K562 (cell line): ENCODE measurements at places on chromosomes 3 and 15.

DNA sequence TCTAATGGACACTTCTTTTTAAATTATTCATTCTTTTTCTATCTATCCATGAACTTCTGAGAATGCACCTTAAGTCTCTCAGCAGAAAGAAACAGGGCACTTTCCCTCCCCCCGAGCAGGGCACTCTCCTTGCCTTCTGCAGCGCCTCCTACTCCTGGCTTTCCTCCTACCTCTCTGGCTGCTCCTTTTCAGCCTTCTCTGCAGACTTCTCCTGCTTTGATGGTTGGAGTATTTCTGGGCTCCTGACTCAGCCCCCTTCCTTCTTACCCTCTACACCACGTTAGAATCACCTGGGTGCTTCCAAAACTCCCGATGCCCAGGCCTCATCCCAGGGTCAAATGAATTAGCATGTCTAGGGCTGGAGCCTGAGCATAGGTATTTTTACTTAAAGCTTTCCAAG lies 3.4 kb downstream of the SCN5A start:
- H3K27ac ChIP-seq, result no peak overlapping the region
- no peak for DNase-seq
- H3K27me3 ChIP-seq, result peaks cover 74% of the 10 kb centered on the region
- H3K36me3 ChIP-seq, result no peaks in the 10 kb centered on the region
- H3K4me1 ChIP-seq, result peaks cover 16% of the 10 kb centered on the region

GRCh38 chr3:101825904-101826445 lies 23.3 kb upstream of the NFKBIZ start:
- H3K36me3 ChIP-seq, result no peaks in the 10 kb centered on the region
- no peak overlapping the region for H3K27ac ChIP-seq
- no peak overlapping the region for H3K4me3 ChIP-seq
- H3K4me1 ChIP-seq, result peaks cover 5% of the 10 kb centered on the region; the same call in 2 of the 3 replicates
- no peaks in the 10 kb centered on the region for H3K27me3 ChIP-seq
- DNase-seq, result no peak

DNA sequence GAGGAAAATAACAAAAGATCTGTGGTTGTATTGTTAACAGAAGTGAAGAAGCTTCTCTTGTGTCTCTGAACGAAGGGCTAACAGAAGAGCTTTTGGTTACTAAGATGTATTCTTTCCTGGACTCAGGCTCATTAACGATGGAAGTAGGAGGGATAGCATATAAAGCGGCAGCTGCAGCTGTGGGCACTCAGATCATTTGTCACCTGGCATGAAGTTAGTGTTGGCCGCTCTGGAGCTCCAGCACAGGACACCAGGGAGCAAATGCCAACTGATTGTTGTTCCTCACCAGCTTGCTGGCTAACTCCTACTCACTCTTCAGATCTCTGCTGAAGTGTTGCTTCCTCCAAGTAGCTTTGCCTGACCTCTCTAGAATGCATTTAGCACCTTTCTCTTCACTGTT lies 15.5 kb upstream of the SLITRK3 start:
- H3K36me3 ChIP-seq, result no peaks in the 10 kb centered on the region
- no peaks in the 10 kb centered on the region for H3K4me1 ChIP-seq
- H3K4me3 ChIP-seq, result no peak overlapping the region

DNA sequence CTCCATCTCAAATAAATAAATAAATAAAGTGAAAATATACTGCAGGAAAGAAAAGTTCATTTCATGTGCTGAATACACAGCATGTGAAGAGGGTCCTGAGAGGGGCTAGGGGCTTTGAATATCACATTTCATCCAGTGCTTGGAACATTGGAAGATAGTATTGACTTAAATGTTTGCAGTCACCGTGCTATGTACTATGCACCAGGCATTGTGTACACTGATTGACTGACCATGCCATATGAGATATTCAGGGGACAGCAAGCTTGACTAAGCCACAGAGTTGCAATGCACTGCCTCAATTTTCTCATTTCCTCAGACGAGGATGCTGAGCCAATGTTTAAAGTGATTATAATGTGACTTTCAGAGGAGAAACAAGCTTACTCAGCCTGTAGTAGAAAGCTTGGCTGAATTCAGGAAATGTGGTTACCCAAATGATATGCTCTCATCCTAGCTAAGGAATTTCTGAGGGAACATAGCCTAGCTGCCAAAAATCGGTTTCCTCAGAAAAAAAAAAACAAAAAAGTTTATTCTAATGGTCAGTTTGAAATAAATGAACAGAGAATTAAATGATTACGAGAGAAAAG lies 557.9 kb downstream of the FGF12 start:
- no peaks in the 10 kb centered on the region for H3K27me3 ChIP-seq
- H3K4me1 ChIP-seq, result no peaks in the 10 kb centered on the region
- H3K36me3 ChIP-seq, result no peaks in the 10 kb centered on the region
- H3K27ac ChIP-seq, result no peak overlapping the region
- H3K4me3 ChIP-seq, result no peak overlapping the region
- no peak for DNase-seq
